ENCODE measurements at places on chromosomes 6 and 20.

DNA sequence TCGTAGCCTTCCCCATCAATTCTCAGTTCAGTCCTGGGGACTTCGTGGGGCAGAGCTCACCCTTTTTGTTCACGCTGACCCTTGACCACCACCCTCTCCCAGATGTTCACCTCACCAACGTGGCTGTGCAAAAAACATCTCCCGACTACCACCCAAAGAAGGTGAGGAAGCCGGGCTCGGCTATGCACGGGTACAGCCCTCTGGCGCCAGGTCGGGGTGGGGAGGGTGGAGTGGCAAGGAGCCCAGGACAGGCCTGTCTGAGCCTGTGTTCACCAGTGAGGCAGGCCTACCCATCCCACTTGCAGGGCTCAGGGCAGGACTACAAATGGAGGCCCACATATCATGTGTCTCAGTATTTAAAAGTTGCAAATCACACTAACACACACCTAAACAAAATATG, 18.1 kb downstream of the PDRG1 start:
- DNase-seq, result no peak

- no peak for DNase-seq
Measured at GRCh38 chr6:56521976-56522375, 120.7 kb downstream of the DST start.

DNA sequence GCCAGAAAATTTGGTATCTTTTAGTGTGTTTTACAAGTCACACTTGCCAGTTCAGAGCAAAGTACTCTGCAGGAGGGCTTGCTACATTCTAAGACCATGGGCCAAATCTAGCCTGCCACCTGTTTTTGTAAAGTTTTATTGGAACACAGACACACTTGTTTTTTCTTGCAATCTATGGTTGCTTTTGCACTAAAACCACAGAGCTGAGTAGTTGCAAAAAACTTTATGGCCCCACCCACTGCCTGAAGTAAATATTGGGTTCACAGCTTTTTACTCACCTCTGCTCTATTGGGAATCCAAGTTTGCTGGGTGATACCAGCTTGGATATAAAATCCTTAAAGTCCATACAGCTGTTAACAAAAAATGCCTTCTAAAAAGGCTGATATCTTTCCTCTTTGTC, 109.0 kb downstream of the ZFP64 start:
- no peak for DNase-seq

DNA sequence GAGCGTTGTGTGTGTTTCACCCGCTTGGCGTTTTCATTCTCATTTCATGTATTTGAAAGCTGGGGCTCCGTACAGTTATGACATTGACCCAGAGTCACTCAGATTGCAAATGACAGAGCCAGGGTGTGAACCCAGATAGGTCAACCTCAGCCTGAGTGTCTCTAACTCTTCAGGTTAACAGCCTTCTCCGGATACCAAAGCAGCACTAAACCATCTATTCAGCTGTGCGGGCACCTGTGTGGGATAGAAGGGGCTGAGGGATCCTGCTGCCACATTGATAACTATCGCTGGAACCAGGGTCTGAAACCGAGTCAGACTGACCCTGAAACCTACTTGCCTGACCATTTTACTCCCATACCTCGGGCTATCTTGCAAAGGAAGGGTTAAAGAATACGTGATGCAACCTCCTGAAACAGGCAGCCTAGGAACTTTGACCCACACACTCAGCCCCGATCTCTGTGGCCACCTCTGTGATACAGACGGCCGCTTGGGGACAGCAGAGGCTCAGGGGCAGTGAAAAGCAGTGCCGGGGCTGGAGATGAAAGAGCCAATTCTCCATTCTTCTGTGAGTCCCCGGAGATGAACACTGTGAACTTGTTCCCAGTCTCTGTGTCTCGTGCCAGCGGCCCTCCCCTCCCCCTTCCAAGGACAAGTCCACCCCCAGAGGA, 233.5 kb upstream of the QKI start:
- DNase-seq, result no peak

- no peak for DNase-seq
Measured at GRCh38 chr6:151379933-151380847, 11.2 kb downstream of the ZBTB2 start.

GRCh38 chr6:15642276-15642675, 20.6 kb downstream of the DTNBP1 start:
- no peak for DNase-seq

DNA sequence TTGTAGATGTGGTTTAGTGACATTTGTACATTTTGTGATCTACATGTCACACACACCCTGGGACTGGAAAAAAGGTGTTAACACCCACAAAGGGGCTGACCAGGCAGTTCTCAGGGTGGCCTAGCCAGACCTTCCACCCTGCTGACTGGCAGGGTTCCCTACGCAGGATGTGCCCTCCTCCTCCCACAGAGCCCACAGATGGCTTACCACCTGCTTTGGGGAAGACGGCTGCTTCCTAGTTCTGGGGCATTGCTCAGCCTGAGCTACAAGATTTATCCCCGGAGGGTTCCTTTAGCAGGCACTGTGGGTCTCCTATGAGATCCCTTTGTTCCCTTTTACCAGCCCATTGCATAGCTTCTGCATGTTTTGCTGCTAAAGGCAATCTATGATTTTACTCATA, 35.1 kb downstream of the SNAP25 start:
- no peak for DNase-seq

DNA sequence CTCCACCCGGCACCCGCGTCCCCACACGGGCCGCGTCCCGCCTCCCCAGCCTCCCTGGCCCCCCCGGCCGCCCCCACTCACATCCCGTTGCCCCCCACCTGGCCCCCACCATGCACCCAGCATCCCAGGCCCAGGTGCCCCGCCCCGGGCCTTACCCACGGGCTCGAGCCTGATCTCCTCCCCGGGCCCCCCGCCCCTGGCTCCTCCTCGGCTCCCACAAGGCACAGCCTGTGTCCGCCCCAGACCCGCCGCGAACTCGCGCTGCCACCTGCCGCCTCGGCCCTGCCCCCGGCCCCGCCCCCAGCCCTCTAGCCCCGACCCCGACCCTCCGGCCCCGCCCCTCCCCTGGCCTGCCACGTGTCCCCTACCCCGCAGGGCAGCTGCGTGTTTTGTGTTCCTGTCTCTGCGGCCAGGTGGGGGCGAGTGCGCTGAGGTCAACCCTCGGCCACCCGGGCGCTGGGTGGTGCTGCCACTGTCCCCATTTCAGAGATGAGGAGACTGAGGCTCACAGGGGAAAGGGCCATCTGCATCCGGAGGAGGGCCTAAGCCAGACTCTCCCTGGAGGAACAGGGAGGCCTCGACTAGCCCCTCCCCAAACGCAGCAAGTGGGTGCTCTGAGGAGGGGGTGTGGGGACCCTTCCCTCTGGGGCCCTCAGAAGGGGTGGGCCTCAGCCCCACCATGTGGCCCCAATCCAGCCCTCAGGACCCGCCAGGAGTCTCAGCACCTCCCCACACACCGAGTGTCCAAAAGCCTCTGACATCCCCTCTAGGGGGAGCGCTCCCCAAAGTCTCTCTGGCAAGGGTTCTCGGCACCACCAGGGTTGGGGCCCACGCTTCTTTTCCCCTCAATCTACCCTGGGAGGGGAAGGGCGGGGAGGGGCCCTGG, 99.8 kb downstream of the TAF4 start:
- DNase-seq, result no peak

DNA sequence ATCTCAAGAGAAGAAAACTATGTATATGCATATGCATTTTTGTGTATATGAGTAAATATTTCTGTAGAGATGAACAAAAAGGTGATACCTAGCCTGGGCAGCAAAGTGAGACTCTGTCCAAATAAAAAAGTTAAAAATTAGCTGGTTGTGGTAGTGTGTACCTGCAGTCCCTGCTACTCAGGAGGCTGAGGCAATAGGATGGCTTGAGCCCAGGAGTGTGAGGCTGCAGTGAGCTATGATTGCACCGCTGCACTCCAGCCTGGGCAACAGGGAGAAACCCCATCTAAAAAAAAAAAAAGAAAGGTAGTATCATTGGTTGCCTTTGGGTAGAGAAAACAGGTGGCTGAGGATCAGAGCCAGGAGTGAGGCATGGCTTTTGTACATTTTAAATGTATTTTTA, 50.9 kb downstream of the KLHL31 start:
- no peak for DNase-seq

GRCh38 chr6:74320074-74320473, 624.1 kb downstream of the CD109 start:
- DNase-seq, result no peak

- no peak for DNase-seq
Measured at GRCh38 chr6:92339936-92340640, 1079.3 kb downstream of the EPHA7 start.

DNA sequence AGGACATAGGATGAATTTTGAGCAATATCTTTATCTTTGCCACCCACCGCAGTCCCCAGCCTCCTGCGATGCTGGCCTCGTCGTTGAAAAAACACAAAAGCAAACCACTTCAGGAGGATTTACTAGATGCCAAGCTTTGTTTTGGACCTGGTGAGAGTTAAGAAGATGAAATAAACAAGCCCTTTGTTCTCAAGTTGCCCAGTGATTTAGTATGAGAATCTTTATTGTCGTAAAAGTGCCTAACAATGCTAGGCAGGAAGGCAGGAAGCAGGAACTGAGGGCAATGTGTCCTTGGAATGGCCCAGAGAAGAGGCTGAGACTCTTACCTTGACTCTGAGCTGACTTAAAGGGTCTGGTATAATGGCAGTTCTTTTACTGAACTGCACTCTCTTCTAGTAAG, 116.0 kb downstream of the TRMT11 start:
- DNase-seq, result no peak

DNA sequence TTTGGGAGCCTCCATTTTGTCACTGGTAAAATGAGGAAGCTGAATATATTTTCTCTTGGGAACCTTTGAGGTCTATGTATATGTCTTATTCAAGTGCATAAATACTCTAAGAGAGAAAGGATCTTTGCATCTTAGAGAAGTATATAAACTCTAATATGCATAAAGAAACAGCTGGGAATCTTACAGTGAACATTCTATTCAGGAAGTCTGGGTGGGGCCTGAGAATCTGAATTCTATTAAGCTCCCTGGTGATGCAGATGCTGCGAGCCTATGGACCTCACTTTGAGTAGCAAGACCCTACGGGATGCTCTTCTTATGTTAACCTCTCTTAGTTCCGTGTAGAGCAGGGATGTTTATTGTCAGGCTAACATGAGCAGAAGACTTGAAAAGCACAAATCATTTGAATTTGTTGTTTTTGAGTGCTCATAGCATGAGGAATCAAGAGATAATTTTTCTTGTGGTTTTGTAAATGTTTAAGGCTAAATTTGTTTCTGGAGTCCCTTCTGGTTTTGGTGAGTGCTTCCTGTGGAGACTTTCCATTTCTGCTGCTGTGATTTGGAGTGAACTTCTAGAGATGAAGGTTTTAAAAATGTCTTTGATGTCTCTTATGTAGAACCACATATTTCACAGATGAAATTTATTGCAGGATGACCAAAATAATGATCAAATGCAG, 281.2 kb upstream of the JAG1 start:
- no peak for DNase-seq

DNA sequence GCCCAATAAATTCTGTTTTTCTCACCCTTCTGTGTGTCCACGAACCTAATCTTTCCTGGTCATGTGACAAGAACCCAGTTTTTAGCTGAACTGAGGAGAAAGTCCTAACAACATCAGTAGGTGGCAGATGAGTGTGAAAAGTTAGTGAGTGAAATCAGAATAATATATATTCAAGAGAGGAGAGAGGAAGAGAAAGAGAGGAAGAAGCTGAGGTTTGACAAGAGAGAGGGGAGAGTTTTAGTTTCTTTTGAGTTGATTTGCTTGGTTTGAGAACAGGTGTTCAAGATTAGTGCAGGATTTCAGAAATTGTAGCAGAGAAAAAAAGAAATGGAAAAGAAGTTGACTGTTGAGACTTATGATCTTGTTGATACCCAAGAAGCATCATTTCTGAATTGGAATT, 930.5 kb upstream of the FLRT3 start:
- no peak for DNase-seq

- no peak for DNase-seq
Measured at GRCh38 chr20:35341366-35342028, 49.3 kb upstream of the FAM83C start.

- DNase-seq, result peak; percentile 99
Measured at GRCh38 chr6:37432916-37433656, at the start of gene CMTR1. TSS of gene CMTR1 (plus strand) at chr6:37433221. CDS start at chr6:37435630, 2,409 bp downstream.

Data from natural killer cell treated with Interleukin-12 subunit alpha and Interleukin-12 subunit beta and Interleukin-15 and Interleukin-18, amount 100 ng/mL, for 72 hours (primary cell).